ENCODE measurements at places on chromosomes 6 and 20.

- no peak for DNase-seq
Observed at GRCh38 chr20:40493071-40493470, 196.0 kb downstream of the MAFB start.

- DNase-seq = no peak
Observed at GRCh38 chr6:11304946-11305345, 72.5 kb upstream of the NEDD9 start.

- DNase-seq = peak; percentile 87
Observed at GRCh38 chr20:19992996-19993908, 23.9 kb upstream of the NAA20 start.

- no peak for DNase-seq
Observed at GRCh38 chr6:24599179-24599578, 46.8 kb downstream of the KIAA0319 start.

DNA sequence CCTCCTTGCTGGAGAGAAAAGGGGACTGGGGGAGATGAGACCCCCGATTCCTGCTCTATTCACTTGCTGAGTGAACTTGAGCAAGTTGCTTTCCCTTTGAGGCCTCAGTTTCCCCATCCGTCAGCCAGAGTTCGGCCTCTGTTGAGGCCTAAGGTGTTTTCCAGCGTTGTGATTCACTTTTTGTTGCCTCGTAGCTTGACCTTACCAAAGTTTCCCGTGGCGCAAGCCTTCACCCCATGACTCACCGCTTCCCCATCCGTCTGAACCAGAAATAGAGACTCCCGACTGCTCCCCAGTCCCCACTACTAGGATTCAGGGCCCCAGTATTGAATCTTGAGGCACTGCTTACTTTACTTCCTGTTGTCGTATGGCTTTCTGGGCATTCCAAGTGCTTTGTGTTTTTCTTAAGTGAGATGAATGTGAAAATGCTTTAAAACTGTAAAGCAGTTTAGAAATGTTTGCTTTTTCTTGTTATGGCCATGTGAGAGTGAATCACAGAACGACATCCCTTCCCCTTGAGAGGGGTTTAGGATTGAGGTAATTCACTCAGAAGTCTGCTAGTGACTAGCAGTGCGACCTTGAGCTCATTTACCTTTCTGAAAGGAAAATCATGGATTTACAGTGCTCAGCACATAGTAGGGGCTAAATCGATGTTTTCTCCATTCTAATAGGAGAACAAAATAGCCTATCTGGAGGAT, 1.2 kb downstream of the CHMP4B start:
- no peak for DNase-seq
